A549 treated with Mapracorat at 1 μM for 4 hours (cell line): ENCODE measurements at places on chromosomes 3 and 15. TPM values are rescaled to one million over a fixed set of nuclear protein-coding genes. Genes with fewer than 3 reads are reported as not detected.

EPHB3 gene
- total RNA-seq: 0.24 to 0.46 TPM (median 0.29 TPM) in 5 replicates

ZNF660 gene
- not detected in 5 replicates for total RNA-seq

CLSTN2 gene
- 0.02 to 0.08 TPM (median 0.04 TPM) in 5 replicates for total RNA-seq

PCLAF gene
- 138 to 270 TPM (median 150 TPM) in 5 replicates for total RNA-seq

SHF gene
- total RNA-seq: 0.53 to 1.2 TPM (median 0.70 TPM) in 5 replicates

SENP8 gene
- 1.7 to 2.0 TPM (median 1.8 TPM) in 5 replicates for total RNA-seq

BTBD1 gene
- total RNA-seq: 47.2 to 61.0 TPM (median 56.2 TPM) in 5 replicates

TNFAIP8L3 gene
- 23.0 to 30.6 TPM (median 25.9 TPM) in 5 replicates for total RNA-seq

LSMEM2 gene
- total RNA-seq: 0.11 TPM in 1 of 5 replicates, not detected in the others

DUT gene
- 105 to 117 TPM (median 112 TPM) in 5 replicates for total RNA-seq

MRPS11 gene
- total RNA-seq: 104 to 119 TPM (median 111 TPM) in 5 replicates
